ENCODE measurements at places on chromosomes 16 and 17.
A peak's percentile ranks its signal among the peaks of the same experiment; 100 is the strongest.

DNA sequence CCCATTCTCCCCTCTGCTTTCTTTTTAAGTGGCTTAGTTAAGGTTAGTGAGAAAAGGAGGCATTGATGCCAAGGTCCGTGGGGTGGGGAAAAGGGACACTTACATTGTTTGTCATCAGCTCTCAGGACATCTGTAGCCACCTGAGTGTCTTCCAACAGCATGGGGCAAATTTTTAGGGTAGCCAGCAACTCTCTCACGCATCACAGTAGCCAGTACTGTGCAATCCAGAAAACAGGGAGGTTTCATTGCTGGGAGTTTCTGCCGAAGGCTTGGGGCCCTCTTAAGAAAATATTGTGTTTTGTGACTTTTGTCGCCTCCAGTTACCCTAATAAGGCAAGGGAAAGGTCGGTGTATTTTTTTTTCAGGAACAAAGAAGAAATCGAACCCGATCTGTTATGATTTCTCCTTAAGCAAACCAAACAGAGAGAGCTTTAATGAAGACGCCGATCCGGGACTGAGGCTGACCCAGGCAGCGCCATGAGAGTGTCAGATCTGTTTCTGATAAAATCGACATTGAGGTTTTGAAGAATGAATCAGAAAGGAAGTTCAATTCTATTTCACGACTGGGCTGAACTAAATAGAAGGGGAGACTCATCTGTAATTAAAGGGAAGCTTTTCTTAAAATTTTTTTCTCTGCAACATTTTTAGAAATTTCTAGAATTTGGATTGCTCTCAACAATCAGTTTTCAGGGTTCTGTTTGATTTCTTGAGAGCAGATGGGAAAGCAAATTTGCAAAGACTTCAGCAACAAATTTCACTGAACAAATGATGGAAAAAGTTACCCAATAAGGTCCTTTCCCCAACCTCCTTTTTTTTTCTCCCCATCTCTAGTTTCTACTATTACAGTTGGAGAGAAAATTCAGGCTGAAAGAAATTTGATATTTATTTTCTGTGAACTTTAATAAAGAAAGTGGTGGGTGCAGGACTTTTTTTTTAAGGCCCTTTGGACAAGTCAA, 144.7 kb upstream of the IRX3 start:
- DNase-seq: peak; percentile 66

- no peak for DNase-seq
Measured at GRCh38 chr17:77864234-77865111, 94.0 kb upstream of the TNRC6C start.

DNA sequence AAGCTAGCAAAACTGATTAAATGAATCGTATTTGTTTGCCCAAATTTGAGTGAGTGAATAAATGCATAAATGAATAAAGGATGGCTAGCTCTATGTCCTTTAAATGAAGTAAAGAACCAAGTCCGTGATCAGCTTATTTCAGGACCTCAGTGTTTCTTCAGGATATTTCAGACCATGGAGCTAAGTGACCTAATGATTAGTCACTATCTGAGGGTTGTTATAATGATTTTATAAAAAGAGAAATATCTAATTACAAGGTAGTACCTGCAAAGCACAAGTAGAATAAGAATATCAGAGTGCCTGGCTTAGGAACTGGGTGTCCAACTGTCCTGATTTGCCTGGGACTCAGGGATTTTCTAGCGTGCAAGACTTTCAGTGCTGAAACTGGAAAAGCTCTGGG, 12.5 kb downstream of the KCNJ2 start:
- no peak for DNase-seq

DNA sequence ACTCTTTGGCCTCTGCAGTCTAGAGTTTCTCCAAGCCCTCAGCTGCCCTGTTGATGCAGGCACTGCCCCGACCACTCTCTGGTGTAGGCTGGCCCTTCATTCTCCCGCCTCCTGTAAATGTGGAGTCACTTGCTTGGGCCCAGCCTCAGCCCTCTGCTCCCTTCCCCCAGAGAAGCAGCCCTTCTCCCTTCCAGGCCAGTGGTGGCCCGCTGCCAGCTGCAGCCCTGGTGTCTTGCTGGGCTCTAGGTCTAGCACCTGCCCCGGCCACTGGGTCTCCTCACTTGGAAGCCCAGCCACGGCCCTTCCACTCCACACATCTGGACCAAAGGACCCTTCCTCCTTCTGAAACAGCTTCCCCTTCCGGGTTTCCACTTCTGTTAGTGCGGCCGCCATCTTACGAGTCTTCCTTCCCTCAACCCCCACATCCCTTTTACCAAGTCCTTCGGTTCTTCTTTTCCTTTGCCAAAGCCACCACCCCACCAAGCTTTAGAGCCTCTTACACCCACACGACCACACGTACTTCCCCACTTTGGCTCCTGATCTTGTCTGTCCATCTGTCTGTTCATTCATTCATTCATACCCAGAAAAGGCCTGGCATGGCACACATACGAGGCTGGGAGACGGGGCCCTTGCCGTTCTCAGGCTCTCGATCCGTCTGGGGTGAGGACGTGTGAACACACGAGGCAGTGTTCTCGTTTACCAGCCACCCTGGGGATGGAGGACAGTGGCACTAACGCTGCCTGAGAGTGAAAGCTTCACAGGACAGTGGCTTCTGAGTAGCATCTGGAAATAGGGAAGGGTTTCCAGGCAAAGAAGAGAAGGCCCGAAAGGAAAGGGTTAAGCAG, 68.0 kb downstream of the ABR start:
- no peak for DNase-seq

GRCh38 chr17:29358416-29358815, 31.7 kb upstream of the TAOK1 start:
- peak; percentile 50 for DNase-seq

DNA sequence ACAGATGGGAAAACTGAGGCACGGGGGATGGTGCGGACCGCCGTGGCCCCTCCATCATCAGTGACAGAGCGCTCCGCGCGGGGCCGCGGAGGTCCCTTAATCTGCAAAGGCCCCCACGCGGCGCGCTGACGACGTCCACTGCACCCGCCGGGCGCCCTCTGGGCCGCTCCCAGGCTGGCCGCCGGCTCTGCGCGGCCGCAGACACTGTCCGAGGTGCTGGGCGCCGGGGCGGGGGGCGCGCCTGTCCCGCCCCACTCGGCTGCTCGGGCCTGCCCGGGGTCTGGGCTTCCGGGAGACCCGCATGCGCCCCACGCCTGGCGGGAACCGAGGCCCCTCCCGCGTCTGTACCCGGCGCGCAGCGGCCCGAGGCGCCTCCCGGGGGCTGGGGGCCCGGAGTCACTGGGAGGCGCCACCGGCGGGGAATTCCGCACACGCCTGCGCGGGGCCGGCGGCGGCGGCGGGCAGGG, 550 bp upstream of the RNF213 start:
- peak; percentile 79 for DNase-seq

- DNase-seq: no peak
Measured at GRCh38 chr17:63249256-63250004, 196.7 kb downstream of the CYB561 start.

GRCh38 chr17:50687200-50688066, 20.3 kb downstream of the ANKRD40 start:
- no peak for DNase-seq

DNA sequence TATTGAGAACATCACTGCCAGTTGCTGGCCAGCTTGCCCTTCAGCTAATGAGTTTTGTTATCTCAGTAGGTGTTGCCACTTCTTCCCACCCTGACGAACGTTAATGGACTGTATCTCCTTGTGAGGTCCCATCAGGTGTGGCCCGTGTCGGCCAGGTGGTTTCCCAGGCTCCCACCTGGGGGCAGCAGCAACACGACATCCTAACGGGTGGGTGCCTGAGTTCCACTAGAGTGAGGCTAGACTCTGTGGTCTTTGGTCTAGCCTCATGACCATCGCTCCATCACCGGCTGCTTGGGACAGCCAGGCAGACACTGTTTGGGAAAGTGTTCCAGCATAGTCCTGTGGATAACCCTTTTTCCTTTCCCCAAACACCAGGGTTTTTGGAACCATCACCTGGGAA, 45.6 kb upstream of the LCMT1 start:
- DNase-seq: no peak

DNA sequence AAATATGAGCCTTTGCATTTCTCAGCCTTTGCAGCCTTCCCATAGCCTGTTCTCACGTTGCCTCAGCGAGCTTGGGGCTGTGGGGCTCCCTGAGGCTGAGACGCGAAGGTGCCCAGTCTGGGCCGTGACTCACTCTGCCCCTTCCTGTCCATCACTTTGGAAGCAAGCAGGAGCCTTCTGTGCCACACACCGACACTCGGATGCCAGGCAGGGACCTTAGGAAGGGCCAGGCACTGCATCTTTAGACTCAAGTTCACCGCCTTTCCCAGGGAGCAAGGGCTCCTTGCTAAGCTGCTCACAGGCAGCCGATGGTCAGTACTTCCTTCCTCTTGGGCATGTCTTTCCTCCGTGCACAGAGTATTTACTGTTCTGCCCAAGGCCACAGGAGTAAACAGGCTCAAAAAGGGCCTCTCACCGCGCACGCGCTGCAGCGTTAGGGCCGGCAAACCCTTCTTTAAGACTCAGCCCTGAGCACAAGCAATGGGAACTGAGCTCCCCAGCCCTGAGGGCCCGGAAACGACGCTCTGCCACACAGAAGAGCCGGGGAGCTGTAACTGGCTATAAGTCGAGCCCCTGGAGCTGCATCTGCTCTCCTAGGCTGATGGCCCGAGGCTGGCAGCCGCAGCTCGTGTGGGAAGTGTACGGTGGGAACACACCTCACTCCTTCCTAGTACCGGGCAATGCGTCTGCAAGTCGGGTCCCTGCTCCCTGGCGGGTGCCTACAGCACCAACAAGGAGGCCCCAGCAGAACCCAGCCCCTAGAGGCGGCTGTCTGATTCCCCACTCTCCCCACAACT, 7.2 kb downstream of the TIMM22 start:
- DNase-seq: no peak

GRCh38 chr17:4256952-4257351, 6.8 kb downstream of the ANKFY1 start:
- DNase-seq: no peak

GRCh38 chr16:84109598-84110335, 7.0 kb downstream of the MBTPS1 start:
- no peak for DNase-seq

GRCh38 chr16:2494616-2495015, 19.1 kb upstream of the ATP6V0C start:
- no peak for DNase-seq

DNA sequence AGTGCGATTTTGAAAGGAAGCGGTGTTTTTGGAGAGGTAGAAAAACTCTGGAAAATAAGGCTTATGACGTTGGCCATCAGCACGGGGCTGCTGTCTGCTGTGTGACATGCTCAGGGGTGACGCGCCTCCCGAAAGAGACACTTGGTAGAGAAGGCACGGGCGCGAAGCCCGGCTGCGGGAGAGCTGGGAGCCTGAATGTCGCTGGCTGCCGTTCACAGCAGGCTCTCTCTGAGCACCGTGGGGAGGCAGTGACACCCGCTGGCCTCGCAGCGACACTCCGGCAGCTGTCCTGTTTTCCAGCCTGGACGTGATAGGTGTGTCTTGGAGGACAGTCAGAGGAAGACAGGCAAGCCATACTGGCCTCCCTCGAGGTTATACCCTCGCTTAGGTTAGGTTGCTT, 759.1 kb upstream of the RBFOX1 start:
- no peak for DNase-seq

- no peak for DNase-seq
Measured at GRCh38 chr16:51579652-51580360, 428.7 kb upstream of the SALL1 start.

GRCh38 chr17:15405058-15405415, 62.4 kb downstream of the CDRT4 start:
- no peak for DNase-seq

GRCh38 chr16:48361540-48362144, 23.6 kb downstream of the SIAH1 start:
- no peak for DNase-seq

GRCh38 chr16:74169687-74170376, 126.8 kb upstream of the PSMD7 start:
- peak; percentile 42 for DNase-seq

GRCh38 chr16:57651344-57652333, 16.5 kb upstream of the ADGRG3 start:
- DNase-seq: no peak

DNA sequence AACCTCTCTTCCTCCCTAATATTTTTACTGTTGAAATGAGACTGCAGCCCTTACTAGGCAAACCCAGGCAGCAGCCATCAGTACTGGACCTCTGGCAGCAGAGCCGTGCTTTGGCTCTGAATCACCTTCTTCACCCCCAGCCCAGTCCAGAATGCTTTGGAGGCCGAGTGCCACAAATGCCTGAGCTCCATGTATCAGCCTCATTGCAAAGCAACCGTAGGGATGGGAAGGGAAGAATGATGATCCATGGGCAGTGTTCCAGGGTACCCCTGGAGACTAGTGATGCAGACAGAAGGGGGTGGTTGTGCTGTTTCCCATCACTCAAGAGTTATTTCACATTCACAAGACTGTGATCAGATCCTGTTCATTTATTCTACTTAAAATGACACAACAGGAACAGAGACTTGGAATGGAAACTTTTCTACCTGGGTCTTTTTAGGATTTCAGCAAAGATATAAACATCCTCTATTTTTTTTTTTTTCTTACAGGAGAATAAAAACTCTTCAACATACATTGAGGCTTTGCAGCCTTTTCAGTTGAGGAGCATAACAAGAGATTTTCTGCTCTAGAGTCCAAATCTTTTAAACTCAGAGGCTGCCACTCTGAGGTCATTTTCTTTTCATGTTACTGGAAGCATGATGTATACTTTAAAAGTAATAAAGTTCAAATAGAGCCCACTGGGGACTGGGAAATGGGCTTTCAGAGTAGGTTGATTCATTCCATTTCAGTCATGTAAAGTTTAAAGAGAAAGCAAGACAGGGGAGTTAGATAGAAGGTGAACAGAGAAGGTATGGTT, 138.3 kb downstream of the KCNJ2 start:
- peak; percentile 85 for DNase-seq

GRCh38 chr16:87201052-87201451, 116.1 kb downstream of the C16orf95 start:
- peak; percentile 100 for DNase-seq

DNA sequence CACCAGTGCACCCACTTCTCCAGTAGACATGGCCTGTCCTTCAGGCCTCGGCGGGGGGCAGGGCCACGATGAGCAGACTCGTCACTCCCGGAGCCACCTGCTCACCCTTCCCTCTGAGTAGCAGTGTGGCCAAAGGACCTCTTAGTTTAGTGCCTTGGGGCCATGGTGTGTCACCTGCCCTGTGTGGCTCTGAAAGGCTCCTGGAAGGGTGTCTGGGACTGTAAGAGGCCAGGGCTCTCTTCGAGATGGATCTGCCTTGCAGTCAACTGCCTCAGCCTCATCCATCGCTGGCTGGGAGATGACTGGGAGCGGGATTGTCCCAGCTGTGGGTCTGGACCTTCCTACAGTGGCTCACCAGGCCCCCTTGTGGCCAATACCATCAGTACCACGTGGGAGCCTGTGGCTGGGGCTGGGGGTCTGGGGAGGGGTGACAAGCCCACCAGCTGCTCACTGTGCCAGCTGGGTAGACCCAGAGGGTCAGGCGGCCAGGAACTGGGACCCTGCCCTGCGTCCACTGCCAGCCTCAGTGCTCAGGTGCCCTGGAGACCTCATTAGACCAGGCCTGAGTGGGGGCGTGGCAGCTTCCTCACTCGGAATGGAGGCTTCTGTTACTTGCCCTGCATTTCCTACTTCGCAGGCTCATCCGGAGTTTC, 133.4 kb downstream of the OR1D5 start:
- peak; percentile 40 for DNase-seq

- no peak for DNase-seq
Measured at GRCh38 chr17:64005734-64006167, 7.6 kb downstream of the PRR29 start.
